Colonic mucosa (tissue), 4 donors: ENCODE measurements at places on chromosomes 12 and 14. TPM values are rescaled to one million over a fixed set of nuclear protein-coding genes. Genes with fewer than 3 reads are reported as not detected.
A peak's percentile ranks its signal among the peaks of the same experiment; 100 is the strongest.

DNA sequence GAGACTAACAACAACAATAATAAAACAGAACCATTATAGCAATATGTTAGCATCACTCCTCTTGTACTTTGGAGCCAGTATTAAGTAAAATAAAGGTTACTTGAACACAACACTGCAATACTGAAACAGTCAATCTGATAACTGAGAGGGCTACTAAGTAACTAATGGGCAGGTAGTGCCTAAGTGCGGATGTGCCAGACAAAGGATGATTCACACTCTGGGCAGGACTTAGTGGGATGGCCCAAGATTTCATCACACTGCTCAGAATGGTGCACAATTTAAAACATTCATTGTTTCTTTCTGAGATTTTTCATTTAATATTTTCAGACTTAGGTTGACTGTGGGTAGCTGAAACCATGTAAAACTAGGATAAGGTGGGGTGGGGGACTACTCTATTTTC, 131.9 kb upstream of the CAND1 start:
- no peak for DNase-seq

- no peak for DNase-seq
Measured at GRCh38 chr12:119748497-119748896, 80.6 kb downstream of the PRKAB1 start.

GRCh38 chr14:75803765-75804164, 142.7 kb downstream of the TTLL5 start:
- DNase-seq = no peak

- DNase-seq = no peak
Measured at GRCh38 chr12:95881331-95881955, 22.7 kb downstream of the SNRPF start.

DNA sequence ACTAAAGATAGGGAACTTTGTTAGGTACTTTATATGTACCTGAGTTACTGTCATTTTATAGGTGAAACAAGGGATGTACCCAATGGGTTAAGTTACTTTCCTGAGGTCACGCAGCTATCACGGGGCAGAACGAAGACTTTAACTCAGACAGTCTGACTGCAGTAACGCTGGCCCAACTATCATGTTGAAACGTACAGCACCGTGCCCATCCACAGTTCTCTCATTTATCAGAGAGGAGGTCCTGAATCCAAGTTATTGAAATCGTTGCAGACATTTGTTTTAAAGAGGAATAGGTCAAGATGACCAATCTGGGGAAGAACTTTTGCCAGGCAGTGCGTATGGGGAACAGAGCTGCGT, 587 bp upstream of the C12orf75 start:
- no peak for DNase-seq

- no peak for DNase-seq
Measured at GRCh38 chr12:44184499-44185206, 348.8 kb downstream of the TMEM117 start.

GRCh38 chr12:13176256-13176655, 20.3 kb upstream of the EMP1 start:
- DNase-seq = peak; percentile 1

GRCh38 chr12:122078141-122079032, at the start of gene MLXIP:
Gene MLXIP (plus strand): TSS chr12:122078756. CDS start chr12:122078854, 98 bp downstream.
- peak; percentile 94 for DNase-seq

- no peak for DNase-seq
Measured at GRCh38 chr12:31715283-31715825, 13.5 kb downstream of the AMN1 start.

DNA sequence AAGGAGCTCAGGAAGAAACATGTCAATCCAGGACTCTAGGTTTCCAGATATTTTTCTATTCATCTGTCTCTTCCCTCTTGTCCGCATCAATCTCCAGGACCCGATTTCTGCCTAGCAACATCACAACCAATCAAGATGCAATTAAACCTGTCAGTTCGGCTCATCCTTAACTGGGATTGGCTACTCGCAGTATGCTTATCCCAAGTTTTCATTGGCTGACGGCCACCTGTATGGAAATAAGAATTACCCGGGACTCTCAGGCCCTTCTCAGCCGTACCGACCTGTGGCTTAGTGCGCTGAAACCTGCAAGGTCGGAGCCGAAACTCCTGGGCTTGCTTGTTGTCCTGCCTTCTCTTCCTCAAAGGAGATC, 20.4 kb upstream of the ATP5MC2 start:
- peak; percentile 88 for DNase-seq

- DNase-seq = no peak
Measured at GRCh38 chr12:40312196-40312595, 87.4 kb downstream of the LRRK2 start.

IGFBP6 gene
- total RNA-seq = 14.6 TPM
